Activated CD8-positive, alpha-beta memory T cell treated with anti-CD3 and anti-CD28 coated beads, Interleukin-2, amount 50 U/mL, for 48 hours (primary cell): ENCODE measurements at places on chromosomes 7 and 10.

DNA sequence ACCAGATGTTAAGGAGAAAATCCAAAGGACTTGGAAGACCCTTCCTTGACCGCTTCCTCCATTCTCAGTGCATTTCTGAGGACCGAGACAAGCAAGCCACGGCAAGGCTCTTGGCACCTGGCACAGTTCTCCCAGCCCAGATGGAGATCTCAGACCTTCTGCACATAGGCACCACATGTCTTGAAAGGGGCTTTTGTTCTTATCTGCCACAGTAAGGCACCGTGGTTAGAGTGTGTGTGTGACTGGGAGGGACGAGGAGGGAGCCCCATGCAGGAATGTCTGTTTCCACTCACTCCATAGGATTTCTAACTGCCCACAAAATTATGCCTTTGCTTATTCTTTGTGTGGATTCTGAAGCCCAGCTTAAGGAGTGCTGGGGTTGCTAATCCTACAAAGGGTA, 10.3 kb upstream of the WDR86 start:
- DNase-seq, result no peak

GRCh38 chr10:112441520-112441919, 5.2 kb downstream of the ZDHHC6 start:
- DNase-seq, result no peak

- DNase-seq, result no peak
These were observed 61.0 kb downstream of the ADD3 start for GRCh38 chr10:110068780-110069179.

DNA sequence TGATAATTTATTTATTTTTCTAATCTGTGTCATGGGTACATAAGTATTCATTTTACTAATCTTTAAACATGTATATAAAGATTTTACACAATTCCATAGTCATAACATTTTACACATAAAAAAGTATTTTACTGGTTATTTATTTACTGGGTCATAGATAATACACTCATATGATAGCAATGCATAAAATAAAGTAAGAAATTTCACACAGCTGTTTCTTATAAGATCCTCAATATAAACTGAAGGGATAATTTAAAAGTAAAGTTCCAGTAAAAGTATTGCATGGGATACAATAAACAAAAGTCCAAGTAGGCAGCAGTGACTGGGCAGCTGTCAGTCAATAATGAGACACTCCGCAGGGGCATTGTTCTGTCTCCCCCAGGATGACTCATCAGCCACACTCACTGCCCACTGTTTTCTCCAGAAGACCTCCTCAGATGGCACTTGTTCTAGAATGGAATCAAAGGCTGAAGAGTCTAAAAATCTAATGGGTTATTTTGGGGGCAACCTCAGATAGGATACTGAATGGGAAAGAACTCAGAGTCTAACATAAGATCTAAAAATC, 32.7 kb downstream of the DPY19L1 start:
- no peak for DNase-seq

DNA sequence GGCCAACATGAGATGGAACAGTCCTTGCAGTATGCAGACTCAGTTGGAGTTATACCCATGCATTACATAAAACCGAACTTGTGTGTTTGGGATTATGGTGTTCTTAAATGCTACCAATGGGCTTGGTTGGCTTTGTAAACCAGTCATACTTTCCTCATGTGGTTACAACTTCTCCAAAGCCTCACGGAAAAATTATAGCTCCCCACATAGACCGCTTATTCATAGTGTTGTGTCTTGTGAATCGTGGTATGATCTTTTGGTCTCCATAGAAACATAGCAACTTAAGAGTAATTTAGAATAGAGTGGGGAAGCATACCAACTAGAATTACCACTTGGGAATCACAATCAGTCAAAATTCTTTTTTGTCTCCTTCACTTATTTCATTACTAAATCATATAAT, 112.3 kb upstream of the FZD1 start:
- DNase-seq, result no peak

- no peak for DNase-seq
These were observed 91.2 kb downstream of the SPAG6 start for GRCh38 chr10:22436526-22436892.
